Transverse colon (tissue), 4 donors: ENCODE measurements at places on chromosomes 16 and 17.

- DNase-seq, result no peak
Observed at GRCh38 chr17:64183815-64184214, 53.9 kb upstream of the ERN1 start.

- no peak for DNase-seq
Observed at GRCh38 chr16:56606476-56607108, 1.8 kb upstream of the MT2A start.

DNA sequence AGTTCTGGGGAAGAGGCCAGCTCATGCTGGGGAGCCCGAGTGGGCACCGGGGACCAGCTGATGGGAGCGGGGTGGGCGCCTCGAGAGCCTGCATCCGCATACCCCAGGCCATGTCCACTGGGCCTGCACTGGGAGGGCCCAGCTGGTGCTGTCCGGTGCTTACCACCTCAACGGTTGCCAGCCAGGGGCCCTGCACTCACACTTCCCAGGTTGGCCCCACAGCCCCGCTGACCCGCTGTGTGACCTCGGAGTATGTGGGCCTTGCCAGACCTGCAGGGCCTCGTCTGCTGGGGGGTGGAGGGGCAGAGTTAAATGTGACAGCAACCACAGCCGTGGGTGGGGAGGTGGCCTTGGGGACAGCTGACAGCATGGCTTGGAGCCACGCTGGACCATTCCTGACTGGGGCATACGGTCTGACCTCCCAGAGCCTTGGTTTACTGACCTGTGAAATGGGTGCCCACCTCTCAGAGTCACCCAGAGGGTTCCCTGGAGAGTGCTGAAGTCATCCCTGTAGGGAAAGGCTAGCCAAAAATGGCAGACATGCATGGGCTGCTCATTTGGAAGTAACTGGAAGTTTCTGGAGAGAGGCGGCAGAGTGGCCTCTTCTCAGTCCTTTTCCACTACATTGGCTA lies 5.4 kb upstream of the GAA start:
- DNase-seq, result no peak

DNA sequence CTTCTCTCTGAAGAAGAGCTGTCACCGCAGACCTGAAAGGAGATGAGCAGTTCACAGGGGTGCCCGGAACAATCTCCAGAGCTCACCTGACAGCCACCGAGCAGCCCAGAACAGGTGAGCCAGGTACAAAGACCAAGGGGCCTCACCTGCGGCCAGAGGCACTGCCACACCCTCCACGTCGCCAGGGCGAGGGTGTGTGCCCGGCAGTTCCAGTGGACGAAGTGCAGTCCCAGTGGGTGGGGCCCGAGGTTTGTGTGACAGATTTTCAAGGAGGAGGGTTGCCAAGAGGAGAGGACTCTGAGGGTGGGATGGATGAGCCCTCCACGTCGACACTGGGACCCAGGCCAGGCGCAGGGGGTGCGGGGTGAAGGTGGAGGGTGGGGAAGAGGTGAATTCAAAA lies 61.7 kb downstream of the SMPD3 start:
- DNase-seq, result peak; percentile 94

DNA sequence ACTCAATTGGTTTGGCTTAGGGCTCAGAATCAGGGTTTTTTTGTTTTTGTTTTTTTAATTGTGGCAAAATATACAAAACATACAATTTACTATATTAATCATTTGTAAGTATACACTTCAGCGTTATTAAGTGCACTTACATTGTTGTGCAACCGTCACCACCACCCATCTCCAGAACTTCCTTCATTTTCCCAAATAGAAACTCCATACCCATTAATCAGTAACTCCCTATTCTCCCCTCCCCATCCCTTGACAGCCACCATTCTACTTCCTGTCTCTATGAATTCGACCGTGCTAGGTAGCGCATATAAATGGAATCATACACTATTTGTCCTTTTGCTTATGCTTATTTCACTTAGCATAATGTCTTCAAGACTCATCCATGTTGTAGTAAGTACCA lies 45.2 kb upstream of the DHX40 start:
- no peak for DNase-seq

- no peak for DNase-seq
Observed at GRCh38 chr17:73802871-73803270, 158.6 kb upstream of the SDK2 start.

- no peak for DNase-seq
Observed at GRCh38 chr17:78256707-78257591, 25.5 kb downstream of the TMEM235 start.

DNA sequence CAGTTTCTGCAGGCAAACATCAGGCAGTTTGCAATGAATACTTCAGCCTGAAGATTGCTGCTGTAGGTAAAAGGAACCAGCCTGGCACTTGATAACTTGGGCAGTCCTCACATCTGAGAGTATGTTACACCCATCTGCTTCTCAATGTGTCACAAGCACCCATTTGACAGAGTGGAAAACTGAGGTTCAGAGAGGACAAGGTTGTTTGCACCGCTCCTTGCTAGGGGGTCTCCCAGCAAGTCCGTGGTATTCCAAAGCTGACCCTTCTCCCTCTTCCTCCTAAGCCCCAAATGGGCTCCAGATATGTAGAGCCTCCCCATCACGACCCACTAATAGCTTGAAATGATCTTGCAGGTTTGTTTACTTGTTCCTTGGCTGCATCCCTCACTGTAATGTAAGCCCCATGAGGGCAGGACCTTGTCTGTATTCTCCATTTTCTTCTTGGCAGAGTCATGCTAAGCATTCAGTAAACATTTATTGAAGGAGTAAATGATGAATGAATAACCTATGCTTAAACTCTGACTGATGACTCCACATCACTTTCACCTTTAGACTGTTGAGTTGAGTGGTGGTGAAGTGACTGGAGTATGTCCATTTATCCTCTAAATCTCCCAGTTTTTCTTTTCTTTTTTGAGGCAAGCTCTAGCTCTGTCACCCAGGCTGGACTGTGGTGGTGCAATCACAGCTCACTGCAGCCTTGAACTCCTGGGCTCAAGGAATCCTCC lies 26.4 kb downstream of the HNF1B start:
- no peak for DNase-seq

DNA sequence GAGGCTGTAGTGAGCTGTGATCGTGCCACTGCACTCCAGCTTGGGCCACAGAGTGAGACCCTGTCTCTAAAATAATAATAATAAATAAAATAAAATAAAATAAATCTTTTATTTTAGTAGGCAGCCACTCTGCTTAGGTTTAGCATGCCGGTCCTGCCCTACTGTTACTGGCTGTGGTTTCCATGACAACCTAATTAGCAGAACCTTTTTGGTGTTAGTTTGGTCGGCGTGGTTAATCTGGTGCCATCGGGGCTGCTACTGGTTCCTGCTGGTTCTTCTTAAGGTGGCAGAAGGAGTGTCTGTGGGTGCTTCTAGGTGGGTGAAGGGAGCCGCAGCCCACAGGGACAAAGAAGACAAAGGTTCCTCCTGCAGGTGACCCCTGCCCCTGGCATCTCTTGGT lies 37.8 kb upstream of the CBX4 start:
- no peak for DNase-seq

- DNase-seq, result no peak
Observed at GRCh38 chr16:76175718-76176117, 101.5 kb upstream of the CNTNAP4 start.

DNA sequence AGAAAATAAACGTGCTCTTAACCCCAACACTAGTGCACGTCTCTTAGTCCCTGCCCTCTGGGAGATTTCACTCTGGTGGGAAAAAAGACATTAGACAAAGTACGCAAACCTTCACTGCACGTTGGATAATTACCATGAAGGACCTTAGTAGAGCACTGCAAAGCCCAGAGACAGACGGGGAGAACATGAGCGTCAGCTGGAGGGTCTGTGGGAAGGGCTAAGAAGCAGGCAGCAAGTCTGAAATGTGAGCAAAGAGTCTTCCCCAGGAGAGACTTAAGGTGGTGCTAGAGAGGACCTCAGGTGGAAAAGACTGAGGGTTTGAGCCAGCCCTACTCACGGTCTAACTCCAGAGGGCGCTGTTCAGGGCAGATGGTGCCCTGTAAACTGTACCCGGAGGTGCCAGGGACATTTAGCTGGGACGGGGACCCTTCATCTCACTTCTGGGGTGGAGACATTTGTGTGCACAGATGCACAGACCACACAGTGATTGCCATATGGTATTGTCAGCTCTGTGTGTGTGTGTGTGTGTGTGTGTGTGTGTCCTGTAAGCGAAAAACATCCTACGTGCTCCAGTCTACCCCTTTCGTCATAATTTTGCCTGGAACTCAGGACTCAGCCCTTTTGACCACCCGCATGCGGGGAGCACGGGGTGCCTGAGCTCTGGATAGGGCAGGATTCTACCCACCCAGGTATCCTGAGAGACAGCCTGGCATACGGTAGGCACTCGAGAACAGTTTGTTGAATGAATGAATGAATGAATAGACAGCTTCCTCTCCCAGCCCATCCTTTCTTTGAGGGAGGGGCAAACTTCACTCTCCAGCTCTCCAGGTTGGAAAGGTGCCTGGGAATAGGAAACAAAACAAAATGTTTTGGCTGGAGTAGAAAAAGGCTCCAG lies 10.1 kb upstream of the STAC2 start:
- DNase-seq, result peak; percentile 29

DNA sequence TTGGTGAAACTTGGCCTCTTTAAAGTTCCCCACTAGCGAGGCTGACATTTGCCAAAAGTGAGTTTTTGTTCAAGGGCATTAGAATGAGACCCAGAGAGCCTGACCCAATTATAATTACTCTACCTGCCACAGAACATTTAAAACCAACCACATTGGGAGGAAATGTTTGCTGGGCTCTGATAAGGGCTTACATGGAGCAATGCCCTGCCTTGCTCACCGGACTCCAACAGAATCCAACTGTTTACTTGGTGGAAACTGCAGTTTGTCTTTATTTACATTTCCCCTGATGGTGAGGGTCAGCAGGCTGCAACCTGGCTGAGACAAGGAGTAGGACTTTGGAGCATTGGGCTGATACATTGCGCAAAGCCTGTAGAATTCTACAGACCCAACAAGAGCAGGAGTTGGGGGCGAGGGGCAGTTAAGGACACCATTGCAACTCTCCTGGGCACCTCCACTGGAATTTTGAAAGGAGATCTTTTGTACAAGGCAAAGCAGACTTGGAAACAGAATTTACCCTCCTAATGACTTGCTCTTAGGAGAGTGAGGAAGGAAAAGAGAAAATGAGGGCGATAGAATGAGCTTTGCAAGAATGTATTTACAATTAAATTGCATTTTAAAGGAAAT lies 368.6 kb downstream of the SHISA9 start:
- no peak for DNase-seq

DNA sequence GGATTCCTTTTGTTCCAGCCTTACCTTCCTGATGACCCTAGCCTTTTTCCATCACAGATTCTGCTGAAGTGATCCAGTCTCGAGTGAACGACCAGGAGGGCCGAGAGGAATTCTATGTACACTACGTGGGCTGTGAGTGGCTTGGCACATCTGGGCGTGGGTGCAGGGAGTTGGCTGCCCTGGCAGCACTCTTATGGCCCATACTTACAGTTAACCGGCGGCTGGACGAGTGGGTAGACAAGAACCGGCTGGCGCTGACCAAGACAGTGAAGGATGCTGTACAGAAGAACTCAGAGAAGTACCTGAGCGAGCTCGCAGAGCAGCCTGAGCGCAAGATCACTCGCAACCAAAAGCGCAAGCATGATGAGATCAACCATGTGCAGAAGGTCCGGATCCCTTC lies 2.7 kb downstream of the KAT8 start:
- no peak for DNase-seq

- DNase-seq, result no peak
Observed at GRCh38 chr17:28328325-28328724, 6.9 kb downstream of the IFT20 start.

DNA sequence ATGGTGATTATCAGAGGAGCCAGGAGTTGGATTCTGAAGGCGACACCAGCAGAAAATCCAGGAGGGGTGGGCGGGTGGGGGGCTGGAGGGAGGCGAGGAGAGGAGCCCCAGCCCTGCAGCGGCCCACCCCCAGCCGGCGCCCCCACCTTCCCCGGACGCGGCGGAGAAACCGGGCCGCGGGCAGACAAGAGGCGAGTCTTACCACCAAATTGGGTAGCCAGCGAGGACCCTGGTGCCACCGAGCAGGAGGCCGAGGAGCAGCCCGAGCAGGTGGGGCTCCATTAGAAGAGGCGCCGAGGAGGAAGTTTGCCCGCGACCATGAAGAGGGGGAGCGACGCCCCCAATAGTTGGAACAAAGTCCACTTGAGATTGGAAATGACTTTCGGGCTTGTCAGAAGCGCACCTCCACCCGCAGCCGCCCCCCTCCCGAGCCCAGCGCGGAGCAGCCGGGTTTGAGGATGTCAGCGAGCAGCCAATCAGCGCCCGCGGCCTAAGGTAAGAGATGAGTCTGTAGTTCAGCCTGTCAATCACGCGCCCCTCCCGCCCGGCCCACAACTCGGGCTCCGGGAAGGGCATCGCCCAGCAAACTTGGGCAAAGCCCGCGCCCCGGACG lies at the start of gene WNT3:
TSS of gene WNT3 (minus strand) at position 377 of the 613 bp plus-strand sequence. CDS start at position 282, 95 bp downstream.
- DNase-seq, result peak; percentile 16
